ENCODE measurements at places on chromosomes 1 and 21.

GRCh38 chr1:77544845-77545244, 137.6 kb downstream of the ZZZ3 start:
- DNase-seq: peak; percentile 52

- no peak for DNase-seq
These were observed 22.9 kb upstream of the COL18A1 start for GRCh38 chr21:45381865-45382696.

DNA sequence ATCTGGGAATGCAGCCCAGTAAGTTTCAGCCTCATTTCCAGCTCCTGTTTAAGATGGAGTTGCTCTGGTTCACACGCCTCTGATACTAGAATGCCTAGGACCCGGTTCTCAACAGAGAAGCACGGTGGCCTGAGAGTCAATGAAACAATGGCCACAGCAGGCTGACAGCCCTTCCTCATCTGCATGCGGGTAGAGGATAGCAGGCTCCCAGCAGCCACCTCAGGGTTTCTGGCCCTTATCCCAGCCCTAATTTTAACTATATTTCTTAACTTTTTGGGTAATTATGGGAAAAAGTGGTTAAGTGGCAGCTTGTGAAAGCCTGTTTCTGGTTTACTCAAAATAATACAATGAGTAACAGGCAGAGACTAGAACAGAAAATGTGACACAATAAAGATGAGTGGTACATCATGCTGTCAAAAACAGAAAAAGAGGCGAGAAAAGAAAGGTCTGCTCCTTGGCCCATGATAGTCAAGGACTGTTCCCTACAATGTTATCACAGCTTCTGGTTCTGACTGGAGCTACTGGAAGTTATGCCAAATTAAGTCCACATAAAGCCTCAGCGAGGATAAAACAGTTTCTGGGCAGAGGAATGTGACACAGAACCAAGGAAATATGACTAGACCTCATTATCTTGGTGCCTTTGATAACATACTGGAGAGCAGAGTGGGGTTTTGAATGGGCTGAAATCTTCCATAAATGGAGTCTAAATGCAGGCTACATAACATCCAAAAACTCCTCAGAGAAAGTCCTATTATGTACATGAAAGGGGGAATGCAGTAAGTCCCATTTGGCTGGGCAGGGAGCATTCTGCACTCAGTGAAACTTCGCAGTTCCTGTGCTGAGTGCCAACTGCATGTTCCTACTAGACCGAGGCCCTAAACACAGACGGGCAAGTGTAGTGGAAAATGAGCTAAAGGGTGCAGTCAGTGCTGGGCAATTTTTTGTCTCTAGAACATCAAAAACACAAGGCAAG, 92.1 kb downstream of the NIBAN1 start:
- DNase-seq: peak; percentile 74

DNA sequence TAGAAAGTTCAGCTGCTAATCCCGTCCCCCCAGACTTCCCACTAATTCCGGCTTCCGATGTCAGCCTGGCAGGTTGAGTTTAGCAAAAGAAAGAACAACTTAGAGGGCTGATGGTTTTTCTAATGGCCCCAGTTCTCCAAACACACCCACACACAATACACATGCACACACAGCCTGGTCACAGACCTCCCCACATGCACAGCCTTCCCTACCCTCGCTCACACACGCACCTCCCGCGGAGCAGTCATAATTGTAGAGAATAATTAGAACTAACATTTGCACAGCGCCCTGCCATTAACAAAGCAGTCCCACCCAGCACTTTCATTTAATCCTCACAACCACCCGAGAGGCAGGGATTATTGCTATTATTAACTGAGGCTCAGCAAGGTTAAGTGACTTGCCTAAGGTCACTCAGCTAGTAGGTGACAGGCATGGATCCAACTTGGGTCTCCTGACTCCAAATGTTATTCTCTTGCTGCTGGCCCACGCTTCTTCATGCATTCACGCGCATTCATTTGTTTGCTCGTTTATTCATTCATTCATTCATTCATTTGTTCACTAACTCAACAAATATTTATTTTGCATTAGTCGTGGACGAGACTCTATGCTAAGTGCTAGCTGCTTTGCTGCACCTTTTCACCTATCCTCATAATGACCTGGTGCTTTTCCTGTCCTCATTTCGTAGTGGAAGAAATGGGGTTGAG, 274.9 kb downstream of the FOXD2 start:
- DNase-seq: no peak

GRCh38 chr1:164999146-164999545, 357.4 kb downstream of the LMX1A start:
- no peak for DNase-seq

DNA sequence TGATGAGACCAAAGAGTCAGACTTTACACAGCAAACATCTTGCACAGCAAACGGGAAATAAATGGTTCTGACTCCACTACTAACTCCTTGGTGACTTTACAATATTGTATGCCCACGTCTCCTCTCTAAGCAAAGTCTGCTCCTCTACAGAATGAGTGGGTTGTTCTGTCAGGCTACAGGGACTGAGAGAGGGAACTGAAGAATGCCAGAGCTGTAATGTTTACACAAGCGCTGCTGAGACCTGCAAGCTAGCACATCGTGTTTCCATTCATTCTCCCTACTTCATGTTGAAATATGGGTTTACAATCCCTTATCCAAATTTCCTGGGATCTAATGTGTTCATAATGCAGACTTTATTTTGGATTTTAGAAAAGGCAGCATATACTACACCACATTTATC, 15.9 kb downstream of the DAB1 start:
- DNase-seq: no peak

GRCh38 chr1:7457811-7458210, 313.3 kb upstream of the VAMP3 start:
- no peak for DNase-seq

Data from astrocyte (in vitro differentiated cells and primary cell).